ENCODE measurements at places on chromosomes 5 and 9. TPM values are rescaled to one million over a fixed set of nuclear protein-coding genes. Genes with fewer than 3 reads are reported as not detected.

Gene CDHR2
- 0.10 TPM for total RNA-seq

Gene TRAF1
- total RNA-seq: 88.8 TPM

Gene FCN1
- total RNA-seq: 1,156 TPM

Gene IFNA7
- not detected for total RNA-seq

Gene PPP1R26
- total RNA-seq: 1.5 TPM

Gene AFAP1L1
- total RNA-seq: under 0.01 TPM

Gene MOCS2
- 20.6 TPM for total RNA-seq

Gene NUTM2F
- not detected for total RNA-seq

Gene MYOZ3
- total RNA-seq: not detected

Gene ADAMTS12
- under 0.01 TPM for total RNA-seq

Gene SLC6A7
- 0.10 TPM for total RNA-seq

Gene RNF14
- 13.0 TPM for total RNA-seq

Gene PCDHA1
- total RNA-seq: not detected

Gene OBP2B
- not detected for total RNA-seq

Gene PCDHGA5
- 0.21 TPM for total RNA-seq

Gene CCDC69
- 142 TPM for total RNA-seq

Gene KCNT1
- 0.10 TPM for total RNA-seq

Gene SYNPO
- 0.42 TPM for total RNA-seq

Gene ADAMTS2
- total RNA-seq: 0.21 TPM

Gene GAS1
- 0.63 TPM for total RNA-seq

Gene IL9
- total RNA-seq: not detected

Gene PCDHA10
- not detected for total RNA-seq

Gene PLPPR1
- not detected for total RNA-seq

Gene OR1Q1
- not detected for total RNA-seq

Gene LCN6
- total RNA-seq: not detected

Measured in mononuclear cell (primary cell).